Left kidney (tissue), 8 donors: ENCODE measurements at places on chromosomes 4 and X.

- DNase-seq = no peak
These were observed 83.7 kb downstream of the FREM3 start for GRCh38 chr4:143616771-143617170.

- no peak for DNase-seq
These were observed 6.4 kb downstream of the MXRA5 start for GRCh38 chrX:3340016-3340415.

DNA sequence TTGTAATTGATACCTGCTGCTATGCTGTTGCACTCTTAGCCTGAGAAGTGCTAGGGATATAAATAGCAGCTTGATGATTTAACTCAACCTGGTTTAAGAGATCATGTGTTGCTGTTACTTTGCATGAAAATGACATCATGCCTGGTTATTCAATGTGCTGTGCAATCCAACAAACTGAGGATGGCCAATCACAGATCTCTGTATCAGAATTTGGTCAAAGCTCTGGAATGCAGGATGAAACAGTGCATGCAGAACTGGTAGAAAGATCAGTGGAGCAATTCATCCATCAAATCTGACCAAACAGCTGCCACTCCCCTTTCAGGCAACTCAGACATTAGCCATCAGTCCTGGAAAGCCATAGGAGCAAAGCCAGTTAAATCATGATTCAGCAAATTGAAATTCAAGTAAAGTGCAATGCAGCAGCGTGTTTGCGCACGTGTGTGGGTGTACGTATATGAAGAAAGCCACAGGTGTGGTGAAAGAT is 160.3 kb upstream of the RASGEF1B start:
- peak; percentile 48 for DNase-seq

DNA sequence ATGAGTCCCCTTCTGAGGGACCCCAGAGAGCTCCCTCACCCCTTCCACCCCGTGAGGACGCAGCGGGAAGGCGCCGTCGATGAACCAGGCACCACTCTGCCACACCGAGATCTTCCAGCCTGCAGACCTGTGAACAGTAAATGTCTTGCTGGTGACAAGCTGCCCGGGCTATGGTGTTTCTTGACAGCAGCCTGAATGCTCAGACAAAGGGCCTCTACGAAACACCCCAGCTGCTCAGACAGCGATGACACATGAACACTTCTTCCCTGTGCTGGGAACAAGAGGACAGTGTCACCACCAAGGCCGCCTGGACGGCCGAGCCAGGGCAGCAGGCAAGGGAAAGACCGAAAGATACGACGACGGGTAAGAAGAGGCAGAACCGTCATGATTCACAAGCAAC is 30.6 kb upstream of the GTPBP6 start:
- no peak for DNase-seq

DNA sequence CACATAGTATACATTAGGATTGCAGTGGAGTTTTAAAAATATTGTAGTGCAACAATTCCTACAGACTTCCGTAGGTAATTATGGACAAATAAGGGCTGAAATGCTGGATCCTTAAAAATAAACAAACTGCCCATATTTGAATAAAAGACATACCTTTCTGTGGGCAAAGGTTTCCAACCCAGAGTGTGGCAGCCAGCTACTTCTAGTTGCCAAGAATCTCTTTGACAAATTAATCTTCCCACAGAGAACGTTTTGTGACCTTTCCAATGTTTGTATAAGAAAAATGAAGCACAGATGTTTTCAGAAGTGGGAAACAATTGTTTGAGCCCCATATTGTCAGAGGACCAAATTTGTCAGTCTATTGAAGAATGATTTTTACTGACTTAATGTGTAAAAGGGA is 21.1 kb downstream of the GRPR start:
- no peak for DNase-seq

DNA sequence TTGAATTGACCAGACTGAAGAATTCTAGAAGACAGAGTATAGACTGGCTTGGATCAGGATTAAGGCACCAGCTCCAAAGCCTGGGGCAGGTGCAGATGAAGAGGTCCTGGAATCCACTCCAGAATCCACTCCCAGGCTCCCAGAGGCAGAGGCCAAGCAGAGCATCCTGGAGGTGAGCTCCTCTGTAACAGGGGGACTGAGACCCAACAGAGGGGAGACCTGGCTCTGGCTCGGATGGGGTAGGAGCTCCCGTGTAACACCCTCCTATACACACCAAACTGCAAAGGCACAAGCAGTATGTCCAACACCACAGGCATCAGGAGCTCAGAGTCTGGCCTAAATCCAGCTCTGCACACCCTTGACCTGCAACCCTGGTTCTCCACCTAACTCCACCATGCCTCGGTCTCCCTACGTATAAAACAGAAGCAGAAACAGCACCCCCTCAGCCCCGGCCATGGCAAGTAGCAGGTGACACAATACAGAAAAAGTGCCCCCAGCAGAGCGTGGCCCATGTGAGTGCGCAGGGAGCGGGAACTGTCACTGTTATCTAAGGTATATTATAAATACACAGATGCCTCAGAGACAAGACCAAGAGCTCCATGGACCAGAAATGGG is 14.9 kb downstream of the RNF212 start:
- DNase-seq = no peak

GRCh38 chr4:80208610-80209339 is 11.5 kb downstream of the PRDM8 start:
- no peak for DNase-seq

DNA sequence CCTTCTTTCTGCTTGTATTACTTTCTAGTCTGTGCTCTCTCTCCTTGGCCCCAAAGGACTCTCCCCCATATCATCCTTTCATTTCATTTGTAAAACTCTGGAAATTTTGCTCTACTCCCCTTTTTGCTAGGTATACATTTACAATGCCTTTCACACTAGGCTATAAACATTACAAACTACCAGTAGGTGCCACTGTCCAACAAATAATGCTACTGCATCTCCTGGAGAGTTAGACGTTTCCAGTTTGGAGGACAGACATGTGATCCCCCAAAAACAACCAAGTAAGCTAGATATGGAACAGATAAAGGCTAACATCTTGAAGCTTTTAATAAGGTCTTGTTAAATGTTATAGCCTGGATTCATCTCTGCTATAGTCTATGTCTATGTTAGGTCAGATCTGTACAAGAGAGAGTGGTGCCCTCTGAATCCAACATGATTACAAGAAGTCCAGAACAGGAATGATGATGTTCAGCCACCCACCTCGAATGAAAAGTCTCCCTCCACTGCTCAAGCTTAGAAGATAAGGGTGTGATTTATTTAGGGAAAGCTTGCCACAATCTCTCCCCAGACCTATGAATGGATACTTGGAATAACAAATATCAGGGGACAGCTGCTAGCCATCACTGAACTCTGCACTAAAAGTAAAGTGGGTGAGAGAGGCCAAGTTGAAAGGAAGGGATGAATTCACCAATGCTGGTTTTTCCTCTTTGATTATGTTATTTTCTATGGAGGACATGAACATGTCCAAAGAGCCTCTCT is 14.3 kb downstream of the CBR4 start:
- no peak for DNase-seq

GRCh38 chrX:137748827-137749226 is 182.9 kb downstream of the ZIC3 start:
- no peak for DNase-seq

GRCh38 chr4:144906181-144906925 is 191.6 kb downstream of the ANAPC10 start:
- DNase-seq = peak; percentile 5

- no peak for DNase-seq
These were observed 286.8 kb upstream of the UGT8 start for GRCh38 chr4:114311787-114312186.
